SK-N-SH (cell line): ENCODE measurements at places on chromosomes 3 and 15. TPM values are rescaled to one million over a fixed set of nuclear protein-coding genes. Genes with fewer than 3 reads are reported as not detected.

- DNase-seq: no peak
Measured at GRCh38 chr3:158483701-158484235, 87.2 kb upstream of the MLF1 start.

GRCh38 chr15:88490036-88490435, 22.5 kb downstream of the MRPS11 start:
- DNase-seq: no peak

DNA sequence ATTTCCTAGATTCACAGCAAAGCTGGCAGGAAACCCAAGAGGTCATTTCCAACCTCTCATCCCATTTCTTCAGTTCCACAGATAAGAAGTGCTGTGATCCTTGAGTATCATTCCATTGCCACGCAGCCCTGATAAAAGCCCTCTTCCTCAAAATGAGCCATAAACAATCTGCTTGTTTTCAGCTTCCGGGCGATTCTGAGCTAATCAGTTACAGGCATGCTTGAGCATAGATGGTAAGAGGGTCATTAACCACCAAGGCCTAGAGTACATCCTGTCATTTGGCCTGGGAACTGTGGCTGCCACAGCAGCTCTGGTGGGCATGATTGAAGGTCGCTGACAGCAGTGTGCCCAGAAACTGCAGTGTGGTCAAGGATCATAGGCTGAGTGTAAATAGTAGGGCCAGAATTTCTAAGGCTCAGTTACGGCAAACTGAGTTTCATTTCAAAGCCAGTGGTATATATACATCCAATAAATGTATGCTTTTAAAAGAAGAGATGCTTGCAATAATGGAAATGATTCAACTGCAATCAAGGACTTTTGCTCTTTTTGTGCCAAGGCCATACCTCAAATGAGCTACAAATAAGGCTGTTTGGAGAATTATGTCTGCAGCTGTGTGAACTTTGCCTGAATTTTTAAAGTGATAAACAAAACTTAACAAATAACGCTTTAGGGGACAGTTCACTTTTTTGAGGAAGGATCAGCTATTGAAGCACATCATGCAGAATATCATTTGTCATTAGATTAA, 47.3 kb downstream of the P3H2 start:
- peak; percentile 39 for DNase-seq

DNA sequence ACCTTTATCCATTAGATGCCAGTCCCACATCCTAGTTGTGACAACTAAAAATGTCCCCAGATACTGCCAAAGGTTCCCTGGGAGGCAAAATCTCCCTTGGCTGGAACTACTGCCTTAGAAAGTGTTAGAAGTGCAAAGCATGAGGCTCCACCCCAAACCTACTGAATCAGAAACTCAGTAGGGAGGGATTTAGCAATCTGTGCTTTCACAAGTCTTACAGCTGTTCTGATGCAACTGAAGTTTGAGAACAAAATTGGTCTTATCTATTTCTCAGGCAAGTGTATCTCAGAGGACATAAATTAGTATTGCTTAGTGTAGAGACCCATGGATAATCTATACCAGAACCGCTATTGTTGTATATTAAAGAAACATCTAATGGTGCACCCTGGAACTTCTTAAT, 70.2 kb downstream of the CLDN1 start:
- no peak for DNase-seq

DNA sequence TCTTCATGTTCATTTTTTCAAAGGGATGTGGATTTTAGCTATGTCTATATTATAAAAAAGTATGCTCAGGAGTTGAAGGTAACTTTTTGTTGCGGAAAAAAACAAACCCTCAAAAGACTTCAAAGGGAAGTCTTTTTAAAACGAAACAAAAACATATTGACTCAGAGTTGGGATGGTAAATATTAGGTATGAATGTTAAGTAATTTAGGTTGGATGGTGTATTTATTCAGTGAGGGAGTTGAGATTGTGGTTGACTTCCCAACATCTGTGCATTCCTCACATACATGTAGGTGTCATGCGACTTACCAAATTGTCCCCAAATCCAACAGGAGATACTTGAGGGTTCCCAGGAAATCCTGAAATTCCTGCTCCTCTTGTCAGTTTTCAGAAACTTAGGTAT, 32.7 kb upstream of the PLSCR5 start:
- no peak for DNase-seq

DNA sequence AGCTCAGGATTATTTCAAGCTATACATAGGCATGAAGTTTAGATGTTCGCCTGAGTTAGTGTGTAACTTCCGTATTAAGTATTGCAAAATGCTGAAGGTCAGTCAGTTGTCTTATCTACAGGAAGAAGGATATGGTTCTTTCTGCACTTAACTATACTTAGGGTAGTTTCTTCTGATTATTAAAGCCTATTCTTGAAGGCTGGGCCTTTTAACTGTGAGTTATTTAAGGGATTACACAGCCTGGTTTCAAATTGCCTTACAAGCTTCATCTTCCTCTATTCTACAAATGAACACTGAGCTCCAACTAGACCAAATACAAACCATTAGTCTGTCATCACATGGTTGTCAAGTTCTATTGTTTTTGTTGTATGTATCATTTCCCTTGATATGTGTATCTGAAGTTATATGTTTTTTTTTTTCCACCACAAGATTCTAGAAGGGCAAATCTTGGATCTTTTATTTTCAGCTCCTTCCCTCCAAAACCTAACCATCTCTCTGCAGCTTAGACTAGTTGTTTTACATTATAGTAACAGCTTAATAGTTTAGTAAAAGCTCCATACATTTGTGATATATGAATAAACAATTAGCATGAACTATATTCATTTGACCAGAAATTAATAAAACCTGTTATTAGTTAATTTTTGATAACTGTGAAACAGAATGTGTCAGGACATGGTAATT, 272.9 kb upstream of the KCNMB2 start:
- no peak for DNase-seq

GRCh38 chr3:107035176-107035575, 342.1 kb upstream of the CCDC54 start:
- no peak for DNase-seq

- no peak for DNase-seq
Measured at GRCh38 chr3:191296041-191296541, 33.1 kb upstream of the CCDC50 start.

DNA sequence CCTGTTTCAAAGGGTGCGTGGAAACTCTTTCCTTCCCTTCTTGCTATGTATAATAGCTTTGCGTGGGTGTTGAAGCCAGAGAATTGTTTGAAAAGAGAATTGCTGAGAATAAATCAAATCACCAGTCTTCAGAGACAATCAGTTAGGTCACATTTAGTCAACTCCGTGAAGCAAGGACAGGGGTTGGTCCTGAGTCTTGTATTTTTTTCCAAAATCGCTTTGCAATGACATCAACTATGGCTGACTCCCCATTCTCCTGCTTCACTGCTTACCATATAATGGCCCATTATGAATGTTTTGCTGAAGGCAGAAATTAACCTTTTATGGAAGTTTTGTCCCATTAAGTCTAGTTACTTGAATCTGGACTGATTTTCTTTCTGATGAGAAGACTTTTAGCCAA, 852.8 kb downstream of the AGBL1 start:
- DNase-seq: no peak

- DNase-seq: no peak
Measured at GRCh38 chr15:78018946-78019644, 58.4 kb downstream of the TBC1D2B start.

GRCh38 chr3:6785726-6786125, 75.2 kb upstream of the GRM7 start:
- no peak for DNase-seq

GRCh38 chr3:33035596-33035995, 61.4 kb downstream of the GLB1 start:
- no peak for DNase-seq

- no peak for DNase-seq
Measured at GRCh38 chr15:91976966-91977365, 123.5 kb downstream of the SLCO3A1 start.

DNA sequence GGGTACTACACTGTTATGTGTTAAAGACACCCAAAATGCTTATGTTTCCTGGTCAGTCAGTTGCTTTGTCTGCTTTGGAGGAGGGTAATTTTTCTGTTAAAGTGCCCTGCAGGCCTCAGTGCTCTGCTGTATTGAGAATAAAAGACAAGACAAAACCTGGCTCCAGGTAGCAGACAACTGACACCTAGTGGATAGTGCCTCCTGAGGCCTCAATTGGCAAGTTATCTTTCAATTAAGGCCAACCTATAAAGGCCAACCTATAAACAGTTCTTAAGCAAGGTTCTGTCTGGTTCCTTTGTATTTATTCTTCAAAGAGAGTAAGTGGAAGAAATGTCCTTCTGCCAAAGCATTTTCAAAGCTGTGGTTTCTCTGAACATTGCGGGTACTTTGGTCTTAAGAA, 773.8 kb downstream of the MECOM start:
- no peak for DNase-seq

- DNase-seq: no peak
Measured at GRCh38 chr3:2096216-2096615, 2.5 kb upstream of the CNTN4 start.

KIAA1143 gene
- 5.6 and 7.8 TPM in 2 replicates for polyA plus RNA-seq

CD200 gene
- 1.0 and 1.1 TPM in 2 replicates for polyA plus RNA-seq

SLC22A13 gene
- 0.08 and 0.29 TPM in 2 replicates for polyA plus RNA-seq
